Stimulated activated CD8-positive, alpha-beta memory T cell treated with anti-CD3 and anti-CD28 coated beads, Interleukin-2, amount 100 ng/mL, for 1 hour (primary cell): ENCODE measurements at places on chromosomes 5 and 9.

GRCh38 chr9:29769019-29769418 is 2195.7 kb upstream of the C9orf72 start:
- DNase-seq, result no peak

GRCh38 chr9:3371842-3372241 is 154.0 kb downstream of the RFX3 start:
- DNase-seq, result no peak

DNA sequence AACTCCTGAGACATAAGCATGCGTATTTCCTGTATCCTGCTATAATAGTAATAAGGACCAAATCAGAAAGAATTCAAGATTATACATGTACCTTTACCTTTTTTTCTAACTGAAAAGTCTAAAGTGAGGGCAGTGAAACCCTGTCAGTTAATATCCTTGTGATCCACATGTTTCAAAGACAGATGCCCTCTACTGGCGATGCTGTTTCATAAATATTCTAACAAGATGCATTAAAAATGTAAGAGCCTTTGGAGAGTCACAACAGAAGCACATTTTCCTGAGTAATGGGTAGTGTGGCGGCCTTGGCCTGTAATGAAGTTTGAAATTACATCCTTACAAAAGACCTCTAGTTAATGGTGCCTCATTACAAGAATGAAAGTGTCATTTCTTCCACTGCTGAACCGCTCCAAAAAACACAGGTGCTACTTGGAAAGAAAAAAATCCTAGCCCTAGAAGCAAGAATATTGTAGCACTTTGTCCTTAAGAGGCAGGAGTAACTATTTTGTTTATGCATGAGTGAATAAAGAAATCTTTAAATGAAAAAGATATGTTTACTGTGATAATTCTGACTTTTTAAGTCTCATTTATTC is 232.6 kb downstream of the EPB41L4A start:
- no peak for DNase-seq

- no peak for DNase-seq
These were observed 240.1 kb downstream of the GABRB2 start for GRCh38 chr5:161306351-161306995.

- no peak for DNase-seq
These were observed 194.9 kb downstream of the PALM2AKAP2 start for GRCh38 chr9:109974918-109975276.
